ENCODE measurements at places on chromosomes 3 and 15.

DNA sequence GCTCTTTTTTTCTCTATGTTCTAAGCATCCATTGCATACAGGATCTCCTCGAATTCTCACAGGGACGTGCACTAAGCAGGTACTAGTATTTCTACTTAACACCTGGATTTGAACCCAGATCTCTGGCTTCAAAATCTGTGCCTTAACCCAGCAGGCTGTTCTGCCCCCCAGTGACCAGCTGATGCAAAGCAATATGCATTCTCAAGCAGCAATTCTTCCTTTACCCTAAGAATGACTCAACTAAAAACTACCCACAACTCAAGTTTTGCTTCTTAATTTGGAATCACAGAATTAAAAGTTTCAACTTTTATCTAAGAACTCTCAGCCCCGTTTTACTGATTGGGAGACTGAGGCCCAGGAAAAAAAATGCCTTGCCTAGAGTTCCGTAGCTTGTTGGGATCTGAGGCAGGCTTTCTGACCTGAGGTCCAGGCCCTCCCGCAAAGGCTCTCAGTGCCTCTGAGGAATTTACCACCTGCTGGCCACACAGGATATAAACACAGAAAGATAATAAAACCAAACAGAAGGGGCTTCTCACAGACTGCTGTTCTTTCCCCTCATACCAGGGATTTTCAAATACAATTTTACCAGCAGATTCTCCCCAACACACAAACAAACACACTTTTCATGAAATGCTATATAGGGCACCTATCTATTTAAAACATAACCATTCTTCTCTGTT is 115.4 kb upstream of the RAD18 start:
- no peak for DNase-seq

GRCh38 chr3:194255252-194256039 is 95.7 kb downstream of the CPN2 start:
- peak; percentile 62 for DNase-seq

DNA sequence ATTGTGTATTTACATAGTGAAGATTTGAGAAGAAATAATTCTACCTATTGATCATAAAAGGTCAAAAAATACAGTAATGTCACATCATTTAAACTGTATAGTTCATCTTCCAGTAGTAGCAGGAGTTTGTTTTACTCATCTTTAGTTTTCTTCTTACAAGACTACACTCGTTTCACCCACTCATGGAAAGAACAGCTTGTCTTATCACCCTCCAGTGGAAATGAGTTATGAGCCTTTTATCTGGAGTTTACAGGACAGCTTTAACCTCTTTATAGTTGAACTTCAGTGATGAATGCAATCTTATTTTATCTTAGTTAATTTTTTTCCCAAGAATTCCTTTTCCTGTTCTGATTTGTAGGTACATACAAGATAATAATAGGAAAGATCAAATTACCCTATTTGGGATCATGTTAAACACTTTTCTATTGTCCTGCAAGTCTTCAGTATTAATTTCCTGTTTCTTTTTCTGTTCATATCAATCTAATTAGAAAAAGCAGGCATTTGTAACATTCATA is 36.8 kb downstream of the RBMS3 start:
- DNase-seq: no peak

DNA sequence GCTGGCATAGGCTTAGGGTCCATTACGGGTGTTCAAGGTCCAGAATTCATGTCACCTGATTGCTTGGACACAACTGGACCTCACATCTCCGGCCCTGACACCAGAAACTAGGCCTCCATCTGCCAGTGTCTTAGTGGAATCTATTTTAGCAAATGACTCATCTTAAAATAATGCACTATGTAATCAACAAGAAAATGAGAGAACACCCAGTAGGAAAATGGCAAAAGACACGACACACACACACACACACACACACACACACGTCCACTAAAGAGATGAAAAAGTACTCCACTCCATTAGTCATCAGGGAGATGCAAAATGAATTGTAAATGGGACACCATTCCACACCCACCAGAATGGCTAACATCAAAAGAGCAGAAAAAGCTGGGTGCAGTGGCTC is 11.2 kb downstream of the APBA2 start:
- no peak for DNase-seq

DNA sequence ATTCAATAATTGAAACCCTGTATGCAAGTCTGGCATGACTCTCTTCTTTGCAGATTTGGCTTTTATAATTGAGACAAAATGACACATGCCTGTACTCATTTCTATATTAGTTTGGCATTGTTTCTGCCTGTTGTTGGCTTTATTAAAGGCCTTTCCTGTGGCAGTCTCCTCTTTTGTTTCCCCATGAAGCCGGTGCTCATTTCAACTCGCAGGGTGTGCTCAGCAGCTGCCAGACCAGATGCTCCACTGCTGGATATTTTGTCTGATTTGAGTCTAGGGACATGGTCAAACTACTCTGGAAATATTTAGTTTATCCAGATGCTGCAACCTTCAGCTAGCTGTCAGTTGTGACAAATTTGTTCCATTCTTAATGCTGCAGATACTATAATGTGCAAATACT is 445.3 kb downstream of the NAALADL2 start:
- DNase-seq: no peak

- no peak for DNase-seq
Observed at GRCh38 chr3:178329936-178330335, 206.3 kb upstream of the KCNMB2 start.

DNA sequence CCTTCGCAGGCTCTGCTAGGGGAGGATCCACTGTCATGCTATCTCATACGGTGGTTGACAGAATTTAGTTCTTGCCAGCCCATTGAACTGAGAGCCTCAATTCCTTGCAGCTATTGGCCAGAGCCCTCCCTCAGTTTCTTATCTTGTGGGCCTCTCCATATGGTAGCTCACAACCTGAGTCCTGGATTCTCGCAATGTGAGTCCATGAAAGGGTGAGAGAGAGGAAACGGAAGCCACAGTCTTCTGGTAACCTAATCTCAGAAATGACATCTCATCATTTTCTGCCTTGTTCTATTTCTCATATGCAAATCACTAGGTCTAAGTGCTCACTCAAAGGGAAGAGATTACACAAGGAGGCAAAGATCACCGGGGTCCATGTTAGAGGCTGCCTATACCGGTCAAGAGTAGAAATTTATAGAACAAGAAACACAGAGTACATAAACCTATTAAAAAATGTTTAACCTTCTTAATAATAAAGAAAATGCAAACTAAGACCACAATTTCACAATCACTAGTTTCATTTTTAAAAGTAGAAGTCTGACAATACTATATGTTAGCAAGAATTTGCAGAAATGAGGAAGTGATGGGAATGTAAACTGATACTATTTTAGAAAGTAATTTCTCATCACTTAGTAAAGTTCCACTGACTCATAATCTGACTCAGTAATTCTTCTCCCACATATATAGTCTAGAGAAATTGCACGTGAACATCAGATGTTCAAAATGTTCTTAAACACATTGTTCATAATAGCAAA is 378.4 kb upstream of the AGTR1 start:
- no peak for DNase-seq

GRCh38 chr15:61459785-61460707 is 230.9 kb upstream of the RORA start:
- no peak for DNase-seq

DNA sequence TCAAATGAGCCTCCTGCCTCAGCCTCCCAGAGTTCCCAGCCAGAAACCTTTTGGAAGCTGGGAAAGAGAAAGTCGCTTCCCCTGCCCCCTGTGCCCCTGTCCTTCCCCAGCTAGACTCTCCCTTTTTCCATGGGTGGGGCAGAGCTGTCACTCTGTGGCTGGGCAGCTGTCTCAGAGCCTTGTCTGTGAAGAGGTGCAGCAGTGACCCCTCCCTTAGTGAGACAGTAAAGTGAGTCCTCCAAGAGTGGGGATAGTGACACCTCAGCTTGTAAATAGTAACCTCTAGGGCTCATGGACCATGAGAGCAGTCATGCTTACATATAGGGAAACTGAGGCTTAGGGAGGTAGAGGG is 76.3 kb downstream of the SMAD6 start:
- no peak for DNase-seq

GRCh38 chr15:67433495-67434099 is 87.3 kb upstream of the C15orf61 start:
- peak; percentile 66 for DNase-seq

GRCh38 chr15:62877276-62877857 is 165.2 kb upstream of the TPM1 start:
- DNase-seq: peak; percentile 84

DNA sequence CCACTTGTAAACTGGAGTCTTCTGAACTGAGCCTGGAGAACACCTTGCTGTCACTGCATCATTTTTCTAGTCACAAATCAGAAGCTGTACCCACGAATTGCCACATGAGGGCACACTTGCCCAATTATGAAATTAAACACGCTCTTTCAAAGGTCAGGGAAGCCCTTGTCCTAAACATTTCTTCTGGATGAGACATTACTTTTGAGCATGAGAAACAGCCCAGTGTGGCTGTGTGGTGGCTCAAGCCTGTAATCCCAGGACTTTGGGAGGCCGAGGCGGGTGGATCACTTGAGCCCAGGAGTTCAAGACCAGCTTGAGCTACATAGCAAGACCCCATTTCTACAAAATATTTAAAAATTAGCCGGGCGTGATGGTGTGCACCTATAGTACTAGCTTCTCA is 27.5 kb upstream of the CFAP161 start:
- DNase-seq: peak; percentile 68

DNA sequence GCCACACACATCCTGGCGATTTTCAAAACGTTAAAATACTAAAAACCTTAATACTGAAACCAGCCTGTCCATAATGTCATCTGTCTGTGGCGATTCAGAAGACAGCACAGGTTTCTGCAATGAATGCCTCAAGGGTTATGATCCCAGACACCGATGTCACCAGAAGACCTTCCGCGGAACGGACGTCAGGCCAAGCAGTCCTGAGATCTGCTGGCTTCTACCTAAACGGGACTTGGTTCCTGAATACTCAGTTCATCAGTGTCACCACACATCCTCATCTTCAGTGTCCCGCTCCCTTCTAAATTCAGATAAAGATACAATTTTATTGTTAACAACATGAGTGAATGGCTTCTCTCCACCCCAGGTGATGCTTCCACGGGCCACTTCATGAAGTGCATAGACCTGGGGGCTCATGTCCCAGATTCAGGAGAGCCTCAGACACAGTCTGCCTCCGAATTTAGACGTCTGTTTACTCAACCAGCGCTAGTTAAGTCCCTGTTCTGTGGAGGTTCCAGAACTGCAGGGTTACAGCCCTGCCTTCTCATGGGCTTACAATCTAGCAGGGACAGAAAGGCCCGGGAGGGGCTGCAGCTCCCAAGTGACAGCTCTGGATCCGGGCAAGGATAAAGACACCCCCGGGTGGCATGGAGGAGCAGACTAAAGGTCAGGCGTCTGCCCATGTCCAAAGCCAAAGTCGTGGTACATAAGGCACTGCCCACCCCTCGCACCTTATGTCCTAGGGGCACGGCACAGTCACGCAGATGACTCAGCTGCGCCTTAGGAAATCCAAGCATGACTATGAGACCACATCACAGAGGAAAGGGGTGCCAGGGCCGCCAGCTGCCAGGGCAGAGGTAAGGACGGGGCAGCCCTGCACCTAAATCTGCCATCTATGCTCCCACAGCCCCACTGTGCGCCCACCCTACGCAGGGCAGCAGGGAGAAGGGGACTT is 75.9 kb downstream of the VGLL4 start:
- no peak for DNase-seq

DNA sequence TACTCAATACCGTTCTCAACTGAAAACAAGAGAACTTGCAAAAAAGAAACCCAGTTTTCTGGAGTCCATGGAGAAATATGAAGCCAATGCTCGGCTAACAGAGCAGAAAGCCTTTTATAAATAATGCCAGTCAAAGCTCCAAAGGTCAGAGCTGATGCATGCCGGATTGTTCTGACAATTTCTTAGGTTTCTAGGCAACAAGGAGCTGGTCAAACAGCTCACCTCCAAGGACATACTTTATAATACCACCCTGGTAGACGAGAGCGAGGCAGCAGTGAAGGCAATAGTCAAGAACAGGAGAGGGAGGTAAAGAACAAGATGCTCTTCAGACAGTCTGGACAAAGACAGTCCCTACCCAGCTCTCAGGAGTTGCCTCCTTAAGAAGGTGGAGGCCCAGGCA is 111.1 kb downstream of the UBE3A start:
- DNase-seq: no peak

DNA sequence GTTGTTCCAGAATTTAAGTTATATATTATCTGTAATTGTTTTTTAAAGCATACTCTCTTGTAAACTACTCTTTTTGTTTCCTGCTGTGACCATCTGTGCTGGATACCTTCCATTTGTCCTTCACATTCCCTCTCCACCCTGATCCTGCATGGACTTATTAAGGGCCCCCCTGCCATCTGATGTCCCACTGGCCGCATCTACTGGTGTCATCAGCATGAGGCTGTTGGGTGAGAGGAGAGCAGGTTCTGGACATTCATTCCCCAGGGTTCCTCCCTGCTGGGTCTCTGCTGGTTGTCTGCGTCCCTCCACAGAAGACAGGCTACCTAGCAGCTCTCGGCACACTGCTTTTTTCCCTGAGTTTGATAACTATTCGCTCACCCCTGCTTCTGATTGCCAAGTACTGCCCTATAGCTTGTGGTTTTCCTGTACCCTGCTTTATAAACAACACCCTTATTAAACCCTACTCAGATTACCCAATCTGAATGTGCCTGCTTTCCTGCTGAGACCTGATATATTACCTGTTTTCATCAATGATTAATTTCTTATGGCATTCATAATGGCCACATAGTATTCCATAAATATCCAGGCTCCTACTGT is 7.7 kb downstream of the CMTM8 start:
- DNase-seq: peak; percentile 13

DNA sequence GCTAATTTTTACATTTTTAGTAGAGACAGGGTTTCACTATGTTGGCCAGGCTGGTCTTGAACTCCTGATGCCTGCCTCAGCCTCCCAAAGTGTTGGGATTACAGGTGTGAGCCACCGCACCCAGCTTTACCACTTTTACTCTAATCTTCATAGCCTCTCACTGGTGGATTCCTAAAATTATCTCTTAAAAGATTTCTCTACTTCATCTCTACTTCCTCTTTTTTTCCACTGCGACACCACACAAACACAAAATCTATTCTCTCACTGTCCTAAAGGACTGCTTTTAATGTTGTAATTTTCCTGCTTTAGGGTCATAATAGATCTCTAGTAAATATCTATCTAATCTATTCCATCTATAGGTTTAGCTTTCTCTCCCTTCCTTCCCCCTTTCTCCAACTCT is 34.0 kb upstream of the TBL1XR1 start:
- no peak for DNase-seq

DNA sequence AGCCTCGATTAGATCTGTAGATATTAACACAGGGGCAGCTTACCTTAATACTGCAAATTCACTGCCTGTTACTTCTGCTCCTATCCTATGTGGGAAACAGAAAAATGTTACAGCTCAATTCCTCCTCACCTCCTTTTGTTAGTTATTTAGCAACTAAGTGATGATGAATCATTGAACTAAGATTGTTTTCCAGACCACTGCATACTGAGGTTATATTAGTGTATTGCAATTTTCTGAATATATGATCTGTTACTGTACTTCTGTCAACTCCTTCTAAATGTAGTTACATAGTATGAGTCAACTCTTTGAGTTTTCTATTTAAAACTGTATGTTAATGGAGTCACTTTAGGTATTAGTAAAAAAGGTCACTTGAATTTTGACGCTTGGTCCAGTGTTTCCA is 331.5 kb upstream of the SLCO3A1 start:
- DNase-seq: no peak

Data from body of pancreas (tissue), 4 donors.